ENCODE measurements at places on chromosomes 16 and 17. TPM values are rescaled to one million over a fixed set of nuclear protein-coding genes. Genes with fewer than 3 reads are reported as not detected.

GRCh38 chr16:52256310-52257078 lies 290.4 kb downstream of the TOX3 start:
- H3K4me1 ChIP-seq: no peaks in the 10 kb centered on the region
- no peaks in the 10 kb centered on the region for H3K36me3 ChIP-seq

DNA sequence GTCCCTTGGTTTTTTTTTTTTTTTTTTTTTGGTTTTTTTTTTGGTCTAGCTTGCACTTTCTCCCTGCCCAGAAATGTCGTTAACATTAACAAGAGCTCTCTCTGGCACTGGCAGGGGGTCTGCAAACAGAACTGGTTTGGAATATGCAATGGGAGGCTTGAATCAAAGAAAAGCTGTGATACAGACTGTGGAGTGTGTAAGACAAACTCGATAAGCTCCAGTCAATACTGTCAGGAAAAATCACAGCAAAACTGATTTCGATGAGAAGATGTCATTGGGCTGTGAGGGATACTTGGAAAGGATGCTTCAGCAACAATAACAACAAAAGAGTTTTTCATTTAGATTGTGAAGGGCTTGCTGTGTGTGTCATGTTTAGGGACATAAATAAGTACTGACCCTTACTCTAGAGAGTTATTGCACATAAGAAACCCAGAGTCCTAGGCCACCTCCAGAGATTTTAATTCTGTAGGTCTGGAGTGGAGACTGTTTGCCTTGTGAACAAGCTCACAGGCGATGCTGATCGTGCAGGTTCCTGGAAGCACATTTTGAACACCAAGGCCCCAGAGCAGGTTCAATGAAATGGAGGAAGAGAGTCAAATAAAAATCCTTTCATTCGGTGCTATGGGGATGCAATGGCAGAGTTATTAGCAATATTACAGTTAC lies 470.7 kb upstream of the RBFOX1 start:
- H3K36me3 ChIP-seq: no peaks in the 10 kb centered on the region
- H3K4me1 ChIP-seq: no peaks in the 10 kb centered on the region
- no peaks in the 10 kb centered on the region for H3K27me3 ChIP-seq
- H3K4me3 ChIP-seq: no peak overlapping the region
- DNase-seq: no peak
- no peak overlapping the region for H3K27ac ChIP-seq

- peaks cover 4% of the 10 kb centered on the region for H3K36me3 ChIP-seq
- H3K27ac ChIP-seq: peak overlapping the region; percentile 20
Observed at GRCh38 chr16:48558371-48558841, 51.6 kb downstream of the N4BP1 start.

DNA sequence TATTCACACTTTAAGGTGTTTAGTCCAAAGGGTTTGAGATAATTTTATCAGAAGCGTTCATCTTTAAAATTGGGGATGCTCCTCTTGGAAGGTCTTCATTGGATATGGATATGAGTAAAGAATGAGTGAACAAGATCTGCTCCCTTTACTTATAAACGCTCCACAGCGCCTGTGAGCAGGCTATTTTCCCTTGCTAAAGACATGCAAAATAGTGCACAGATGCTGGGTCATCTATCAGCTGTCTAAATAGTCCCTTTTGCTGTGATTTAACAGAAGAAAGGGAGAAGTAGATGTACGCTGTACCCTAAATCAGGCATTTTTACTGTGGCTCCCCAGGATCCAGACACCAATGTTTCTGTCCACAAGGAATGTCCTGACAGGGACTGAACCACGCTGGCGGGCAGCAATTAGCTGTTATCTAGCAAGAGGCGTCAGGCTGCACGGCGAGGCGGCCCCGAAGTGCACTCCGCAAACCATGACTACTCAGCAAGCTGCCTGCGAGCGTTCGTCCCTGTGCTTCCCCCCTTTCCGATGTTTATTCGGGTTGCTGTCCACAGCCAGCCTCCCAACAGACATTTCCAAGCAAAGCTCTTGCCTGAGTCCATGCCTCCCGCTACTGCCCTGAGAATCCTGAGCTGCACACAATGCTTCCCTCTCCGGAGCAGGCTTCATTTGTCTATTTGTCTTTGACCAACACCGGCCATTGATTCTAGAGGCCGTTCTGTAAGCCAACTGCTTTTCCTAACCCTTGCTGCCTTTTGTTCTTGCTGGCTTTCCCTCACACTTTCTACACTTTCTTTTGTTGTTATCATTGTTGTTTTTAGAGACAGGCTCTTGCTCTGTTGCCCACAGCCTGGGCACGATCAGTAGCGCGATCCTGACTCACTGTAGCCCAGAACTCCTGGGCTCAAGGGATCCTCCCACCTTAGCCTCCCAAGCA lies 55.7 kb upstream of the CNEP1R1 start:
- H3K36me3 ChIP-seq: no peaks in the 10 kb centered on the region
- no peaks in the 10 kb centered on the region for H3K4me1 ChIP-seq
- no peaks in the 10 kb centered on the region for H3K27me3 ChIP-seq
- DNase-seq: no peak
- H3K27ac ChIP-seq: no peak overlapping the region
- no peak overlapping the region for H3K4me3 ChIP-seq

GRCh38 chr17:50550661-50551432 lies 3.9 kb downstream of the SPATA20 start:
- H3K36me3 ChIP-seq: peaks cover 18% of the 10 kb centered on the region
- no peaks in the 10 kb centered on the region for H3K27me3 ChIP-seq
- no peak overlapping the region for H3K4me3 ChIP-seq

- no peak for DNase-seq
- H3K27ac ChIP-seq: no peak overlapping the region
- peaks cover 1% of the 10 kb centered on the region for H3K4me1 ChIP-seq
- H3K27me3 ChIP-seq: no peaks in the 10 kb centered on the region
- H3K36me3 ChIP-seq: peaks cover 7% of the 10 kb centered on the region
- no peak overlapping the region for H3K4me3 ChIP-seq
Observed at GRCh38 chr17:28751600-28752366, 8.0 kb downstream of the TRAF4 start.

- H3K27ac ChIP-seq: peak overlapping the region; percentile 91
- DNase-seq: peak; percentile 94
- H3K27me3 ChIP-seq: no peaks in the 10 kb centered on the region
- H3K36me3 ChIP-seq: no peaks in the 10 kb centered on the region
Observed at GRCh38 chr17:40322358-40323315, 13.7 kb downstream of the RARA start.

DNA sequence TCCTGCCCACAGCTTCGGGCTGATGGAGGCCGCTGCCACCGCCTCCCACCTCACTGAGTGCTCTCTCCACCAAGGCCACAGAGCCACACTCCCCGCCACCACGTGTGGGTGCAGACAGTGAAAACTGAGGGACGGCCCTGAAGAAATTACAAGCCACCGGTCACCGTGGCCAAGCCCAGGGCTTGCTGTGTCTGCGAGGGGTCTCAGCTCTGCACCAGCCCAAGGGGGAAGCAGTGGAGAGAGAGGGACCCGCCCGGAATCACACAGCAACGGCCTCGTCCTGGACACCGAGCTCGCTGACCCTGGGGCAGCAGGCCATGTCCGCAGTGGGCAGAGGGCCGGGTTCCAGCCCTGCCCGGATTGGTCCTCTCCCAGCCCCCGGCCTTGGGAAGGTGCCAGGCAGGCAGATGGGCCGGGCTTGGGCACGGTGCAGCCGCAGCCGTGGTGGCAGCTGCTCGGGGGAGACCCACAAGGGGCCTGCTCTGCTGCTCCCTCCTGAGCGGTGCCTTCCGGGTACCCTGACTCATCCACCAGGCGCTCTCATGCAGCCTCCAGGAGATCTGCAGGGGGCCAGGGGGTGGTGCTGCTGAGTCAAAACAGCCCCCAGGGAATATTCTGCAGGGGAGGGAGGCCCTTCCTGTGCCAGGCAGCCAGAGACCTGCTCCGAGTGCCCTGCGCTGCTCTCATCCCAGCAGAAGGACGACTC lies 52.0 kb downstream of the CBFA2T3 start:
- H3K36me3 ChIP-seq: no peaks in the 10 kb centered on the region
- no peak for DNase-seq
- peaks cover 3% of the 10 kb centered on the region for H3K4me1 ChIP-seq
- H3K4me3 ChIP-seq: peak overlapping the region; percentile 36
- H3K27ac ChIP-seq: no peak overlapping the region
- H3K27me3 ChIP-seq: no peaks in the 10 kb centered on the region

- peak within 1 kb of the TSS; percentile 79 for H3K4me3 ChIP-seq
- no peaks in the 10 kb centered on the region for H3K27me3 ChIP-seq
- DNase-seq: no peak
- H3K27ac ChIP-seq: peak within 1 kb of the TSS; percentile 94
- peaks cover 31% of the 10 kb centered on the region for H3K4me1 ChIP-seq
- no peaks in the 10 kb centered on the region for H3K36me3 ChIP-seq
Observed at GRCh38 chr17:4788807-4789700, at the start of gene GLTPD2. Gene GLTPD2, plus strand, starts transcription at chr17:4788964. Its CDS starts 48 bp downstream, at chr17:4789012.

GRCh38 chr16:67537270-67537635 lies 8.6 kb downstream of the RIPOR1 start:
- H3K4me1 ChIP-seq: peaks cover 16% of the 10 kb centered on the region
- no peaks in the 10 kb centered on the region for H3K27me3 ChIP-seq
- peaks cover 33% of the 10 kb centered on the region for H3K36me3 ChIP-seq

- H3K27ac ChIP-seq: no peak overlapping the region
Observed at GRCh38 chr17:63850401-63850800, 7.9 kb upstream of the SMARCD2 start.

Gene PAQR4
- 9.2 TPM for total RNA-seq

Gene CX3CL1
- 251 TPM for total RNA-seq

Gene MYH11
- total RNA-seq: 694 TPM

Gene CLDN7
- total RNA-seq: not detected

Gene KRTAP9-4
- not detected for total RNA-seq

Gene CSH2
- total RNA-seq: not detected

Gene KRT16
- total RNA-seq: 31.9 TPM

Gene CDH11
- 145 TPM for total RNA-seq

Gene HP
- 137 TPM for total RNA-seq
